ENCODE measurements at places on chromosomes 12 and 14.

- no peak for DNase-seq
These were observed 63.2 kb downstream of the DIO3 start for GRCh38 chr14:101624536-101624935.

DNA sequence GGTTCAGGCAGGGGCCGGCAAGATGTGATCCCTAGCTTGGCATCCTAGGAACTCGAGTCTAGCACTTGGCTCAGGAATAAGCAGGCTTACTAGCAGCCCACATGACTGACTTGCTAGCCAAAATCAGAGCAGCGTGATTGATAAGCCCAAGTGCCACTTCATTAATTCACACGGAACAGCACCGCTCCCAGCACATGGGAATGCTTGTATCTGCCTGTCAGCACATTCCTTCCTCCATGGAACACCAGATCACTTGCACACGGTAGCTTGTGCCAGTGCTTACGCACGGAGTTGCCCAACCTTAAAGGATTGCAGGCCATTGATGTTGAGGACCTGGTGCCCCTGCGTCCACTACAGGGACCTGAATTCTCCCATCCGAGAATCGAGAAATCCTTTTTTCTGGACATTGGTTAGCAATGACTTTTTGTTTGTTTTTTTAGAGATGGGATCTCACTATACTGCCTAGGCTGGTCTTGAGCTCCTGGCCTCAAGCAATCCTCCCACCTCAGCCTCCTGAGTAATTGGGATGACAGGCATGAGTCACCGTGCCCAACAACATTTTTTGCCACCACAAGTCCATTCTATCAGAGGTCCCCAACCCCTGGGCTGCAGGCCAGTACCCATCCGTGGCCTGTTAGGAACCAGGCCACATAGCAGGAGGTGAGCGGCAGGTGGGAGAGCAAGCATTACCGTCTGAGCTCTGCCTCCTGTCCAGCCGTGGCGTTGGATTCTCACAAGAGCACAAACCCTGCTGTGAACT, 30.6 kb upstream of the TSPAN9 start:
- no peak for DNase-seq

DNA sequence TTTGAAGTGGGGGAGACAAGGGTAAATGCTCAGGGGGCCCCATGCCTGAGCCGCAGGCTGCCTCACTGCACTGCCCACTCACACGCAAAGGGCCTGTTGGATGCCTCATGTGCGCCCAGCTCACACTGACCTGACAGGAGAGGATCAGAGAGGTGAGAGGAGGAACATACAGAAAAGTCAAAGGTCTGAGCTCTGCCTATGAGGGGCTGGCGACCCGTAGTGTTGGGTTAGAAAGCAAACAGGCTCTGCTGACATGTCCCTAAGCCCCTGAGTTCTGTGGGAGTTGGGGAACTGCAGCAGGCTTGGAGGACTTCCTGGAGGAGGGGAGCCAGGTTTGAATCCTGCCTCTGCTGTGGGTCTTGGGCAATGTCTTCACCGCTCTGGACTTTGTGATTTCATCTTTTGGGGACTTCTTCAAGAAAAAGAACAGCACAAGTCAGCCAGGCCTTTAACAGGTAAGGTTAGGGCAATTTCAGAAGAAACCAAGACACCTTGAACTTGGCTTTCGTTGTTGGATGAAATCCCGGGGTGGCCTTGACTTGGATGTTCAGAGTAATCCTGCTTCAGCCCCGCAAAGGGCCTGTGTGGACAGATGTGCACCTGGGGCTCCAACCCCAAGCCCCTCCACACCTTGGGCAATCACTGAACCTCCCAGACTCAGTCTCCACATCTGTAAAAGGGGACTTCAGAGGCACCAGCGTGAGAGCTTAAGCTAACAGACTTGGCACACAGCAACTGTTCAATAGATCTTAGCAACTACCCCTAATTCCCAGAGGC, 116.8 kb downstream of the SCARB1 start:
- no peak for DNase-seq

DNA sequence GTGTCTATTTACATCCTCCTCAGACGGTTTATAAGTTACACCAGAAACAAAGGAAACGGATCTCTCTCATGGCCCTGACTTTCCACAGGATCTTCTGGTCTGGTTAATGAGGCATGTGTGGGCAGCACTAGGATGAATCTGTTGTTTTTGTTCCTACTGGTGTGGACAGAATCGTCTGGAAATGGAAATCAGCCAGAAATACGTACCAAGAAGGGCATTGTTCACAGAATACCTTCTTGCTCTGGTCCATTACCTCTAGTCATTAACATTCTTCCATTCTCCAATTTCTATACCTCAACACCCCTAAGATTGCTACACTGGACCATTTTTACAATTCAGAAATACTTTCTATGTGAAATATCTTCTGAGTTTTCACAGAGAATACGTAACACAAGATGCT, 86.0 kb downstream of the TPH2 start:
- peak; percentile 94 for DNase-seq

GRCh38 chr14:94570440-94570839, 9.2 kb downstream of the SERPINA4 start:
- DNase-seq, result no peak

DNA sequence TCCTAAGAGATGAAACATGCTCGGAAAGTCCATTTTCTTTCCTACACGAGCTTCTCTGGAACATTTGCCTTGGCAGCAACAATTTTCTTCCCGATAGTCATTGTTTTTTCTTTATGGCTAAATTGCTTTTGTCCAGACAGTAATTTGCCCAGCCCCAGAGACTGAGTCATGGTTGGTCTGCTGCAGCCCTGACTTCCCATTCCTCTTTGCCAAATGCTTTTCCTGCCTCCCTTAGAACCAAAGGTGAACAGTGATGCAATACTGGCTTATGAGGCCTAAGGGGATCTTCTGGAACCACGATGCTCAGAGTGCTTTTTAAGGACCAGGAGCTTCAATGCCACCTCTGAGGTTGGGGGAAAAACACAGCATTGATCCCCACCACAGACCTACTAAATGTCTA, 1599.6 kb upstream of the TMEM132C start:
- no peak for DNase-seq

DNA sequence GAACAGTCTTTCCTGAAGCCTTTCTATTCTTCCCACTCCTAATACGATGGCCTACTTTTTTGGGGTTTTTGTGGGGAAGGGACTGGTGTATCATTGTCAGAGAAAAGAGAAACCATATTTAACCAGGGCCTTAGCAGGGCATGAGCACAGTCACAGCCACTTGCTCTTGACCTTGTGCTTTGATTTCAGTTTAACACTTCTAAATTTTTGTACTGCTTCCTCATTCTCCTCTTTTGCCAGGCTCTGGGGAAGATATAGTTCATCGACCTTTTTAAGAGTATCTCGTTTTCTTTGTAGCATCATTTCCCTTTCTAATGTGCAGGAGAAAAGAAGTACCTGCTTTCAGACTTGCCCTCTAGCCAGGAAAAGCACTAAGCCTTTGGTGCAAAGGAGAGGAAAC, 2.2 kb downstream of the ZBTB1 start:
- DNase-seq, result no peak

Measured in kidney glomerular epithelial cell (primary cell).